ENCODE measurements at places on chromosomes 11 and 22. TPM values are rescaled to one million over a fixed set of nuclear protein-coding genes. Genes with fewer than 3 reads are reported as not detected.
A peak's percentile ranks its signal among the peaks of the same experiment; 100 is the strongest.

- DNase-seq = no peak
- H3K27ac ChIP-seq = no peak overlapping the region
- no peaks in the 10 kb centered on the region for H3K27me3 ChIP-seq
- no peak overlapping the region for H3K4me3 ChIP-seq
- H3K36me3 ChIP-seq = no peaks in the 10 kb centered on the region
- no peaks in the 10 kb centered on the region for H3K4me1 ChIP-seq
Measured at GRCh38 chr11:36427079-36427478, 83.0 kb downstream of the TRAF6 start.

Gene OR8G1
- not detected for total RNA-seq

DNA sequence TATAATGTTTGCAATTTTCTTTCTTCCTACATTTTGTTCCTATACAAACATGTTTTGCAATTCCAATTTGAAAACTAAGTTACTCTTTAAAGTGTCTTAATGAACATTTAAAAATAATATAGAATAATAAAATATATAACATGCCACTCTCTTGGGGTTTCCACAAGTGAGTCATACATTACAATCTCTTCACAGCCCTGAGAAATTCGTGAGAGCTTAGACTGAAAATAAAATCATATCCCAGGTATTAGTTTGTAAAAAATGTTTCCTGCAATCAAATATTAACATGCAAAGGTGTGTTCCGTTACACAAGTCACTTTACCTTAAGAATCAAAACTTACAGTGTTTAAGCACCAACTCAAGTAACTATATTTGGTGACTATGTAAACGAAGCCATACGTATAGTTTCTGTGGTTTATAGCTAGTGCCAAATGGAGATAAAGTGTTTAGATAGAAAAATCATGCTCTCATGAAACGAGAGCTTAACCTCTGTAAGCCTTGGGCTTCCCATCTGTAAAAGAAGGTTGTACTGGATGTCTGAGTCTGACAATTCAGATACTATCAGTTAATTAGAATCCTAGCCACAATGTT, 253.6 kb upstream of the ANO3 start:
- H3K4me3 ChIP-seq = no peak overlapping the region
- no peaks in the 10 kb centered on the region for H3K27me3 ChIP-seq
- DNase-seq = no peak
- H3K36me3 ChIP-seq = no peaks in the 10 kb centered on the region
- no peak overlapping the region for H3K27ac ChIP-seq

DNA sequence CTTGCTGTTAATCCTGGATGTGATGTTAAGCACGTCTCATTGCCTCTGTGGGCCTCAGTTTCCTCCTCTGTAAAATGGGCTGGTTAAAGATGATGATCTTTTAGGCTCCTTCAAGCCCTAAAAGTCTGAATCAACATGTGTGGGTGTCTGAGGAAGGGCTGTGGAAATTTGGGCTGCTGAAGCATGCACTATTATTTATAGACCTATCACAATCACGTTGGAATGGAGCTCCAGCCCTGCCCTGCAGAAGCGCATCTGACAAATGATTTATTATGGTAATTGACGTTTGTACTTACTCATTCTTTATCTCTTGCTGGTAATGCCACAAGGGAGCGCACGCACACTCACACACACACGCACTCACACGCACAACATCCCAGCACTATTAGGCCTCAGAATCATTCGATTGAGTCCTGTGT, 20.4 kb downstream of the P2RX3 start:
- DNase-seq = no peak
- H3K4me1 ChIP-seq = no peaks in the 10 kb centered on the region
- H3K27ac ChIP-seq = no peak overlapping the region
- no peak overlapping the region for H3K4me3 ChIP-seq

- no peak overlapping the region for H3K4me3 ChIP-seq
- H3K36me3 ChIP-seq = no peaks in the 10 kb centered on the region
- DNase-seq = no peak
Measured at GRCh38 chr11:94417386-94417987, 16.3 kb upstream of the GPR83 start.

- no peaks in the 10 kb centered on the region for H3K36me3 ChIP-seq
- no peak for DNase-seq
- H3K27ac ChIP-seq = no peak overlapping the region
Measured at GRCh38 chr11:130150790-130151189, 8.8 kb upstream of the ST14 start.

DNA sequence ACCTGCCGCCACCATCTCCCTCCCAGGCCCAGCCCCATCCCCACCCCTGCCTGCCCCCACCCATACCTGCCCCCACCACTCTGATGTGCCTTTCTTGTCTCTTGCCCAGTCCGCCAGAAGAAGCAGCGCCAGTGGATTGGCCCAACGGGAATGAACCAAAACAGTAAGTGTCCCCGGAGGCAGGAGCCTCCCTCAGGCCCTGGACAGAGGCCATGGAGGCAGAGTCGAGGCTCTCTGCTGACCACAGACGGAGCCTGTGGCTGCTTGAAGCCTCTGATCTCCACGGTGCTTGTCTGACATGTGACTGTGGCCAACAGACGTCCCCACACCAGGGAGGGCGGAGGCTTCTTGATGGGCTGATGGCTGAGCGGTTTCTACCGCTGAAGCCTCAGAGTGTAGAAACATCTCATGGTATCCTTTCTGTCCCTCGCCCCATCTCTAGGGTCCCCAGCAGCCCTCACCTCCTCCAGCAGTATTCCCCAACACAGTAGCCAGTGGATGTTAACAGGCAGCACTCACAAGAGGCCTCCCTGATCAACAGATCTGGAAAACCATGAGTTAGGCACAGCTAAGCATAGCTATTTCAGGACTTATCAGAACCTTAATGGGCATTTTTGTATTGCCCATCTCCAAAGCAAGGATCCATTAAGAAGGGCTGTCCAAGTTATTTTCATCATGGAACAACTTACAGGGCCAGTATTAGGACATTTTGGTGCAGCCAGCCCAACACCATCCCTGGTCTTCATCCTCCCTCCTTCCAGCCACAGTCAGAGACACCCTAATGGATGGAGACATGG, 21.7 kb downstream of the CD5 start:
- no peak overlapping the region for H3K4me3 ChIP-seq
- no peaks in the 10 kb centered on the region for H3K27me3 ChIP-seq
- H3K27ac ChIP-seq = no peak overlapping the region
- H3K4me1 ChIP-seq = no peaks in the 10 kb centered on the region

GRCh38 chr11:36407356-36407755, 102.7 kb downstream of the TRAF6 start:
- no peaks in the 10 kb centered on the region for H3K27me3 ChIP-seq
- DNase-seq = no peak
- no peak overlapping the region for H3K4me3 ChIP-seq
- no peak overlapping the region for H3K27ac ChIP-seq

DNA sequence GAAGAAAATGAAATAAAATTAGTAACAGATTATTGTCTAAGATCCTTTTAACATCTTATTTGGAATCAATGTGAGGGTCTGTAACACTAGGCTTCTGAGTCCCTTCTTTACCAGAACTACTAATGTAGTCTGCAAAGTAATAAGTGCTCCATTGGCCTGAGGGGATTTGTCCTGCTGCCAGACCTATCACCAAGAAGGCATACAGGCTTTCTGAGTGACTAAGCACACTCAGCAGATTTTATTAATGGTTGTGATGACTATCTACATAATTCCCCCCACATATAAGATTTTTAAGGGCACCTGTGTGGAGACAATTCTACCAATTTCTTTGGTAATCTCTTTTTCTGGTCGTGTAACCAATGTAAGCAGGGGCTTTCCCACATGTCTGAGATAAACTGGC, 365.0 kb upstream of the FAT3 start:
- no peaks in the 10 kb centered on the region for H3K4me1 ChIP-seq
- H3K27me3 ChIP-seq = no peaks in the 10 kb centered on the region
- no peak overlapping the region for H3K4me3 ChIP-seq
- no peaks in the 10 kb centered on the region for H3K36me3 ChIP-seq
- no peak for DNase-seq

DNA sequence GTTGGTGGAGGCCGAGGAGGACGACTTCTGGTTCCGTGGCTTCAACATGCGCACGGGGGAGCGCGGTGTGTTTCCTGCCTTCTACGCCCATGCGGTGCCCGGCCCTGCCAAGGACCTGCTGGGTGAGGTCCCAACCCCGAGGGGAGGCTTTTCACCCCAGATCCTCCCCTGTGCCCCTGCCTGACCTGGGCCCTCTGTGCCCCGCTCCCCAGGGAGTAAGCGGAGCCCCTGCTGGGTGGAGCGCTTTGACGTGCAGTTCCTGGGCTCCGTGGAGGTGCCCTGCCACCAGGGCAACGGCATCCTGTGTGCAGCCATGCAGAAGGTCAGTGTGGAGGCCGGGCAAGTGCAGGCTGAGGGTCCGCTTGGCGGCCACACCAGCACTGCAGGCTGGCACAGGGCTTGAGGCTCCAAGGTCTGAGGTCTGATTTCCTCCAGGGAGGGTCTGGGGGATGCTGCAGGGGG, 5.1 kb downstream of the MAPK8IP2 start:
- H3K27me3 ChIP-seq = no peaks in the 10 kb centered on the region
- no peak overlapping the region for H3K27ac ChIP-seq
- no peaks in the 10 kb centered on the region for H3K4me1 ChIP-seq
- no peaks in the 10 kb centered on the region for H3K36me3 ChIP-seq
- H3K4me3 ChIP-seq = no peak overlapping the region

Gene ADM2
- 0.54 TPM for total RNA-seq

- no peak overlapping the region for H3K27ac ChIP-seq
- H3K4me3 ChIP-seq = no peak overlapping the region
- DNase-seq = no peak
- H3K36me3 ChIP-seq = no peaks in the 10 kb centered on the region
Measured at GRCh38 chr22:30474683-30475424, 3.0 kb upstream of the SEC14L3 start.

GRCh38 chr11:15180212-15180792, 65.6 kb downstream of the INSC start:
- peaks cover 5% of the 10 kb centered on the region for H3K4me1 ChIP-seq
- no peaks in the 10 kb centered on the region for H3K36me3 ChIP-seq
- no peaks in the 10 kb centered on the region for H3K27me3 ChIP-seq
- no peak for DNase-seq
- peak overlapping the region; percentile 80 for H3K27ac ChIP-seq
- no peak overlapping the region for H3K4me3 ChIP-seq

- no peaks in the 10 kb centered on the region for H3K4me1 ChIP-seq
- DNase-seq = no peak
Measured at GRCh38 chr11:31875866-31876560, 64.9 kb upstream of the PAX6 start.

DNA sequence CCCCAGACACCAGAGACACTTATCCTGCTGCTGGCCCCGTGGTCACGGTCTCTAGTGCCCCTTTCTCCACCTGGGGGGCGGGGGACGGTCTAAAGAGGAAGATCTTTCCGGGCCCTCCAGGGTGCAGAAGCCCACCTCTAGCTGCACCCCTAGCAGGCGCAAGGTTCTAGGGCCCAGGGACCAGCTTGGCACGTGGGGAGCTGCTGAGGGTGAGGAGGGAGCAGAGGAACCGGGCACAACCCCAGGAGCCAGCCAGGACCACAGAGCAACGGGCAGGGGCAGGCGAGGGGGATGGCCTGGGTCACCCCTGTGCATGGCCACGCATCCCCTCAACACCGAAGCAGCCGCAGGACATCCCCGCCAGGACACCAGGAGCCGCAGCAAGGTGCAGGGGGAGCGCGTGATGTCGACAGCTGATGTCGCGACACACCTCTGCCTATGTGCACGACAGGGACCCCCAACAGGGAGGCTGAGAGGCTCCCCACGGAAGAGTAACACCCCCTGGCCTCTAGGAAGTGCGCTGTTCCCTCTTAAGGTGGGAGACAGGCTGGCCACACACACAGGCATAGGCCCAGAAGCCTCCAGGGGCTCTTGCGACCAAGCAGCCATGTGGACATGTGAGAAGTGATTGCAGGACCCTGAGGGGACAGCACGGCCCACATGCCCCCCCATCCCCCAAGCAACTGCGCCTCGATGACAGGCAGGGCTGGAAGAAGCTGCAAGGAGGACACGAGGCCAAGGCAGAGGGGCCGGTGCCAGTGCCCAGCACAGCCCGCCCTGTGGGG, 5.1 kb downstream of the LRFN4 start:
- H3K27me3 ChIP-seq = no peaks in the 10 kb centered on the region
- no peaks in the 10 kb centered on the region for H3K36me3 ChIP-seq
- no peak for DNase-seq
- no peak overlapping the region for H3K4me3 ChIP-seq
- H3K27ac ChIP-seq = no peak overlapping the region
- H3K4me1 ChIP-seq = no peaks in the 10 kb centered on the region

DNA sequence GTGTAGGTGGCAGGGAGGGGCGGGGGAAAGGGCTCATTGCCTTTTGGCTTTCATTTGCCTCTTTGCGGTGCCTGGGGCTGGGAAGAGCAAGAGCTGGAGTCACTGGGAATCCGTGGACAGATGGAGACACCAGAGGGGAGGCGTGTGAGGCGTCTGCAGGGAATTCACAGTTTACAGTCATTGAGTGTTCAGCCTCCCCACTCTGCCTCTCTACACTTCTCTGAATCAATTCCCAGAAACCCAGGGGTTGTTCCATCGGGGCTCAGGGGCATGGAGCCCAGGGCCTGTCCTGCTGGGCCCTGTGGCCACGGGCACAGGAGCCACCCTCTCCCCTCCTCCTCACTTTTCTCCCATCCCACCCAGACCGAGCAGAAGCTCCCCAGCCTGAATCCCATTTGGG, 160.5 kb upstream of the NAV2 start:
- H3K4me1 ChIP-seq = no peaks in the 10 kb centered on the region
- no peak overlapping the region for H3K4me3 ChIP-seq

- no peaks in the 10 kb centered on the region for H3K4me1 ChIP-seq
- H3K27me3 ChIP-seq = no peaks in the 10 kb centered on the region
- DNase-seq = no peak
- H3K4me3 ChIP-seq = no peak overlapping the region
- H3K27ac ChIP-seq = no peak overlapping the region
- peaks cover 10% of the 10 kb centered on the region for H3K36me3 ChIP-seq
Measured at GRCh38 chr11:65579291-65579690, 3.4 kb downstream of the EHBP1L1 start.

- no peak overlapping the region for H3K27ac ChIP-seq
- H3K4me3 ChIP-seq = no peak overlapping the region
- no peaks in the 10 kb centered on the region for H3K36me3 ChIP-seq
- no peaks in the 10 kb centered on the region for H3K4me1 ChIP-seq
Measured at GRCh38 chr11:62953811-62954210, 31.0 kb downstream of the SLC22A6 start.

DNA sequence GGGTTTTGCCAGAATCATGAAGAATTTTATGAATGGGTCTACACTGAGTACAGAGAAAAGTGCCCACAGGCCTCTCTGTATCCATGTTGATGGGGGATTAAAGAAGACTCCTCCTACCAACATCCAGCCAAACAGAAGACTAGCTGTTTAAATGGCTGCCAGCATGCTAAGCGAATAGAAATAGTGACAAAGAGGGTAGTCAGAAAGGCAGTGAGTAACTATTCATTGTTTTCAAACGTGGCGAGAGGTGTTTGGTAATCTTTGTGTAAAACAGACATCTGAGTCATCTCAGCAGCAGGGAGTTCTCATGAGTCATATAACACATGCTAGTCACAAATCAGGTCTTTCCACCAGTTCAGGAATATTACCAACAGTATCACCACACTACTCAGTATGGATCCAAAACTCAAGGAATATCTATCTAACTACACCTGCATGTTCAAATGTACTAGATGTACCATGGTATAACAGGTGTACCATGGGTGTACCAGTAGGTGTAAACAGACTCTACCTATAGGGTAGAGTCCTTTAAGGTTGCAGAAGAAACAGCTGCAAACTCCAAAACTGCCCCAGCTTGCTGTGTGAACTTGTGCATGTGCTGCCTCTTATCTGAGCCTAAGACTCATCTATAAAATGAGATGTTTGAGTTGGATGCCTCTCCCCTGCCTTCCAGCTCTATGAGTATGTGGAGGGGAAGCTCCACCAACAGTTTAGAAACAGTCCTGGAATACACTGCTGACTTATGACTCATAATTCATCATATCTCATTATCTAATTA, 82.0 kb downstream of the SLC1A2 start:
- H3K27me3 ChIP-seq = no peaks in the 10 kb centered on the region
- DNase-seq = no peak
- no peaks in the 10 kb centered on the region for H3K4me1 ChIP-seq
- H3K36me3 ChIP-seq = no peaks in the 10 kb centered on the region

Measured in aorta (tissue), 5 donors.